Ammon's horn (tissue), 1 donor: ENCODE measurements at places on chromosomes 5 and 9.

GRCh38 chr9:1201262-1201661 lies 151.1 kb downstream of the DMRT2 start:
- DNase-seq = no peak

DNA sequence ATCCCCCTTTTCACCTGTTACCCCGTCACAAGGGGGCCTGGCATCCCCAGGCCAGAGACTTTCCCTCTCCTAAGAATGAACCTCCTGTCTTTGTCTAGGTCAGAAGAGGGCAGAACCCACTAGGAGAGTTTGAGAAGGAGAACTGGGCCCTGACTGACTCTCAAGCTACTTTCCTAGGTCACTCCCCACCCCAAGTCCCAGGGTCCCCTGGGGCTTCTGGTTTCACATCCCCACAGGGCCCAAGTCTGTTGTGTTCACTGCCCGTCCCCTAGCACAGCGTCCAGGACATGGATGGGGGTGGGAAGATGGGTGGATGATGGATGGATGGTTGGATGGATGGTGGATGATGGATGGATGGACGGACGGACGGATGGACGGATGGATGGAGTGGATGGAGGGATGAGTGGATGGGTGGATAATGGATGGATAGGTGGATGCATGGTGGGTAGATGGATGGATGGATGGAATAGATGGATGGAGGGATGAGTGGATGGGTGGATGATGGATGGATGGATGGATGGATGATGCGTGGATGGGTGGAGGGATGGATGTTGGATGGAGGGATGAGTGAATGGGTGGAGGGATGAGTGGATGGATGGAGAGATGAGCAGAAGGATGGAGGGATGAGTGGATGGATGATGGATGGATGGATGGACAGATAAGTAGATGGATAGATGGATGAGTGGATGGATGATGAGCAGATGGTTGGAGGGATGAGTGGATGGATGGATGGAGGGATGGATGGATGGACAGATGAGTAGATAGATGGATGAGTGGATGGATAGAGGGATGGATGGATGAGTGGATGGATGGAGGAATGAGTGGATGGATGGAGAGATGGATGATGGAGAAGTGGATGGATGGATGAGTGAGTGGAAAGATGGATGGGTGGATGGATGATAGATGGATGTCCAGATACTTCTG lies 50.6 kb downstream of the KCNT1 start:
- no peak for DNase-seq

- no peak for DNase-seq
Measured at GRCh38 chr5:85990998-85991397, 626.7 kb upstream of the COX7C start.

GRCh38 chr5:126339215-126339805 lies 83.9 kb upstream of the GRAMD2B start:
- DNase-seq = peak; percentile 82

- no peak for DNase-seq
Measured at GRCh38 chr5:169838688-169839087, 141.6 kb downstream of the INSYN2B start.

DNA sequence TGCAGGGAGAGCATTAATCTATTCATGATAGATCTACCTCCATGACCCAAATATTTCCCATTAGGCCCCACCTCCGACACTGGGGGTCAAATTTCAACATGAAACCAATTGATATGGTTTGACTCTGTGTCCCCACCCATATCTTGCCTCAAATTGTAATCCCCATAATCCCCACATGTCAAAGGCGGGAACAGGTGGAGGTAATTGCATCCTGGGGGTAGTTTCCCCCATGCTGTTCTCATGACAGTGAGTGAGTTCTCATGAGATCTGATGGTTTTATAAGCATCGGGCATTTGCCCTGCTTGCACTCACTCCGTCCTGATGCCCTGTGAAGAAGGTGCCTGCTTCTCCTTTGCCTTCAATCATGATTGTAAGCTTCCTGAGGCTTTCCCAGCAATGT lies 153.5 kb downstream of the SV2C start:
- DNase-seq = no peak

- DNase-seq = no peak
Measured at GRCh38 chr9:38682713-38683112, 37.2 kb downstream of the FAM240B start.

- no peak for DNase-seq
Measured at GRCh38 chr9:26261503-26262330, 583.5 kb upstream of the TUSC1 start.

DNA sequence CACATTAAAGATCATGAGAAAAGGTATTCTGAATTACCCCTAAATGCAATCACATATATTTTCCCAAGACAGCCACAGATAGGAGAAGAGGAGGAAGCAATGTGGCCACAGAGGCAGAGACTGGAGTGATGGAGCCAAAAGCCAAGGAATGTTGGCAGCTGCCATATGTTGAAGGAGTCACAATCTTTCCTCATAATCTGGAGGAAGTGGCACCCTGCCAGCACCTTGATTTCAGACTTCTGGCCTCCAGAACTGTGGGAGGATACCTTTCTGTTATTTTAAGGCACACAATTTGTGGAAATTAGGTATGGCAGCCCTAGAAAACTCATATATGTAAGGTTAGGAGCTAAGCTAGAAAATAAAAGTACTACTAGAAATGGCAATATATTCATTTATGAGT lies 139.9 kb upstream of the GAS1 start:
- no peak for DNase-seq

- DNase-seq = no peak
Measured at GRCh38 chr5:141908796-141909195, 14.9 kb upstream of the DELE1 start.

DNA sequence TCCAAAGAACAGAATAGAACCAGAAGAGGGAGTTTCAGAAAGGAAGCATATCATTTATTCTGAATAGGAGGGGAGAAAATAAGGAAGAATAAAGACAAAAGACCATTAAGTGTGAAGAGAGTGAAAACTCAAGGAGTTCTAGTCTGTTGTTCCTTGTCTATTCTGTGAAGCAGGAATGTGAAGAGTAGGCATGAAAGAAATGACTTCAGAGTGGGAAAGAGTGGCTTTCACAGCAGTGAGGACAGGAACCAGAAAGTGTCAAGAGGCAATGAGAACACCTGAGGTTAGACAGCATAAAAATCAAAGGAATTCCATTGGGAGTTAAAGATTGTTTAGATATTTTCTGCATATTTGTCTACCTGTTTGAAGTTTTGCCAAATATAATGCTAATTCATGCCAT lies 768.8 kb upstream of the GRAMD2B start:
- DNase-seq = no peak

DNA sequence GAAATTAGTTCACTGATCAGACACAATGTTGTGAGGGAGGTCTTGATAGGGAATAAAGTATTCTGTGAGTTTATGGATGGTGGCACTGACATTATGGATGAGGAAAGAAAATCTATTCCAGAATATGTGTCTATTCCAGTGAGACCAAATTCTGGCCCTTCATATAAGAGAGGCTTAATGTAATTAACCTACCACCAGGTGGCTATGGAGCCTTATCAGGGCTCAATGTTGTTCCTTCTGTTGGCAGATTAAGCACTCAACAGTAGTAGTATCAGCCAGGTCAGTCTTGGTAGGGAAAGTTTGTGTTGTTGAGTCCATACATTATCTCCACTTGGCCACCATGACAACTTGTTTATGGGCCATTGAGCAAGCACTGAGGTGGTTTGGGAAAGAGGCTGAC lies 41.7 kb upstream of the BARX1 start:
- no peak for DNase-seq

- DNase-seq = no peak
Measured at GRCh38 chr5:68139611-68140441, 75.7 kb upstream of the PIK3R1 start.

GRCh38 chr9:127214421-127215267 lies 49.9 kb upstream of the GARNL3 start:
- peak; percentile 27 for DNase-seq

DNA sequence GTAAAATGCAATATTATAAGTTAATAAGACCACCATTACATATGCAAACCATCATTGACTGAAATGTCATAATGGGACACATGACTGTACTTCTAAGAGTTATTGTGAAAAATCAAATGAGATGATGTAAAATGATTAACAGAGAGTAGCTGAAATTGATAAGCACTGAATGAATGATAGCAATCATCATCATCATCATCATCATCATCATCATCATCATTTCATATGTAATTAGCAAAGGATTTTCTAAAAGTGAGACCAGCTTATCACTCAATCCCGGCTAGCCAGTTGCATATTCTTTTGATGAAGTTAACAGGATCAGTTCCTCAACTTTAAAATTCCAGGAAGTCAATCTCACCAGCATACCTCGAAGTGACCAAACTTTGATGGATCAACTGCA lies 650.3 kb upstream of the KLF4 start:
- no peak for DNase-seq

DNA sequence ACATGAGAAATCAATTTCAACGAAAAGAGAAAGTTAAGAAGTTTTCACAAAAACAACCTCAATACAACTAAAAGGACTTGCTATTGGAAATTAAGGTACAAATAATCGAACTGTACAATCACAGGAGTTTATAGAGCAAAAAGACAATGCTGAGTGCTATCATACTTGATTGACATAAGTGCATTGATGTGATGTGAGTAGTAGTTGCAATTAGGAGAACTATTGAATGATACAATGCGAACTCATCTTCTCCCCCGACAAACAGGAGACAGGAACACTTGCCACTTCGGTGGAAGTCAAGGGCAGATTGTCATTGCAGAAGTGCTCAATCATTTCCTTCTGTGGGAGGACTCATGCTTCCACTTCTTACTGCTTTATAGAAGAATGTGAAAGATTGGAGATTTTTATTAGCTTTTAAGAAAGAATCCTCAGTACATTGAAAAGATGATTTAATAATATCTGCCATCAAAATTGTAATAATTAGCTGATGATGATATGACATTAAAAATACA lies 276.6 kb upstream of the MPDZ start:
- no peak for DNase-seq

GRCh38 chr9:76459694-76460635 lies 983 bp downstream of the GCNT1 start:
- DNase-seq = peak; percentile 43

- peak; percentile 63 for DNase-seq
Measured at GRCh38 chr5:149381986-149382338, 2.9 kb upstream of the IL17B start.

DNA sequence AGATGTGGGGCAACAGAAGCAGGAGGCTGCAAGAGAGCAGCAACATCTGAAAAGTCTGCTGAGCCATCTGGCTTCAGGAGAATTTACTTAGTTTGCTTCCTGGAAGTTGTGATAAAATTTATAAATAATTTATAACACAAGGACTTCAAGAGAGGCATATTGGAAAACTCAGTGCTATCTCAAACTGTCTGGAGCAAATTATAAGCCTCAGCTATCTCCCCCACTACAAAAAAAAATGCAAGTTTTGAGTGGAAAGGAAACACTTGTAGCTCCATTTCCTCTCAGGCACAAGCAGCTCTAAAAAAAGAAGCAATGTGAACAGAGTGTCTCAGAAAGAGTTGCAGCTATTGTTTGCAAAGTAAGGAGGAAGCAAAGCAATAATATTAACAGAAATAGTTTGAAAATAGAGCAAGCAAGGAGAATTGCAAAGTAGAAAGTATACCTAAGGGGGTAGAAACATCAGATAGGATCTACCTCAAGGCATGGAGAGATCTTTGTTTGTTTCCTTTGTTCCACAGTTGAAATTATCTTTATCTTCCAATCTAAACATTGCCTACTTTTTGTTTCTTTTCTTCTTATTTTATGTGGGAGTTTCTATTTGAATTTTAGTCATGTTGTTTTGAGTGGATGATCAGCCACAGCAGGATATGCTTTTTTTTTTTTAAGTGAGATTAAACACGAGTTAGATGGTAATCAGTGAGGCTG lies 55.9 kb upstream of the IL6ST start:
- peak; percentile 45 for DNase-seq

DNA sequence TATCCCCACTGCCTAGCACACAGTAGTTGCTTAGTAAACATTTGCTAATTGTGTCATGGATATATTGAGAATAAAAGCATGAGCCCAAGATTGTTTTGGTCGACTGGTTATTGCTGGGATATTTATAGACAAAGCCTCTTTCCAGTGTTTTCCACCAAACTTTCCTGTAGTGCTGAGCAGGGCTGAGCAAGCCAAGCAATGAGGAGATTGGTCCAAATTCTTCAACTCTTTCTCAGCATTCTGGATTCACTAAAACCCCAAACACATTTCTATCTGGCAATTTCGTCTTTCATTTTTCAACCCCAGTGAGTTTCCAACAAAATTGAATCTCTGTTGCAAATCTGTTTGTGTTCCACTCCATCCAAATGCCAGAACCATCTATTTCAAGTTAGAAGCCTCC lies 31.9 kb upstream of the TARS1 start:
- no peak for DNase-seq

DNA sequence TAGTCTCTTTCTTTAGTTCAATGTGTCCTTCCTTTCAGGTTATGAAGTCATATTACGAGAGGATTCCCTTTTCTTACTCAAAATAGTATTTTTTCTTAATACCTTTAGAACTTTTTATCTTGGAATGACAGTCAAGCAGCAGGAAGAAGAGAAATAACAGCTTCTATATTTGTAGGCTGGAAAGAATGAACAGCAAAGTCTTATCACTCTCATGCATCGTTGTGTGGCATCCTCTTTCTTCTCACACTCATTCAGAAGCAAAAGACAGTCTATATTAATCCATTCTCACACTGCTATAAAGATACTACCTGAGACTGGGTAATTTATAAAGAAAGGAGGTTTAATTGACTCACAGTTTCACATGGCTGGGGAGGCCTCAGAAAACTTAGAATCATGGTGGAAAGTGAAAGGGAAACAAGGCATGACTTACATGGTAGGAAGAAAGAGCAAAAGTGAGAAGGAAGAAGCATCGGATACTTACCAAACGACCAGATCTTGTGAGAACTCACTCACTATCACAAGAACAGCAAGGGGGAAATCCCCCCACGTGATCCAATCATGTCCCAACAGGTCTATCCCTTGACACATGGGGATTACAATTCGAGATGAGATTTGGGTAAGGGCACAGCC lies 1646.1 kb upstream of the CDH6 start:
- DNase-seq = no peak

DNA sequence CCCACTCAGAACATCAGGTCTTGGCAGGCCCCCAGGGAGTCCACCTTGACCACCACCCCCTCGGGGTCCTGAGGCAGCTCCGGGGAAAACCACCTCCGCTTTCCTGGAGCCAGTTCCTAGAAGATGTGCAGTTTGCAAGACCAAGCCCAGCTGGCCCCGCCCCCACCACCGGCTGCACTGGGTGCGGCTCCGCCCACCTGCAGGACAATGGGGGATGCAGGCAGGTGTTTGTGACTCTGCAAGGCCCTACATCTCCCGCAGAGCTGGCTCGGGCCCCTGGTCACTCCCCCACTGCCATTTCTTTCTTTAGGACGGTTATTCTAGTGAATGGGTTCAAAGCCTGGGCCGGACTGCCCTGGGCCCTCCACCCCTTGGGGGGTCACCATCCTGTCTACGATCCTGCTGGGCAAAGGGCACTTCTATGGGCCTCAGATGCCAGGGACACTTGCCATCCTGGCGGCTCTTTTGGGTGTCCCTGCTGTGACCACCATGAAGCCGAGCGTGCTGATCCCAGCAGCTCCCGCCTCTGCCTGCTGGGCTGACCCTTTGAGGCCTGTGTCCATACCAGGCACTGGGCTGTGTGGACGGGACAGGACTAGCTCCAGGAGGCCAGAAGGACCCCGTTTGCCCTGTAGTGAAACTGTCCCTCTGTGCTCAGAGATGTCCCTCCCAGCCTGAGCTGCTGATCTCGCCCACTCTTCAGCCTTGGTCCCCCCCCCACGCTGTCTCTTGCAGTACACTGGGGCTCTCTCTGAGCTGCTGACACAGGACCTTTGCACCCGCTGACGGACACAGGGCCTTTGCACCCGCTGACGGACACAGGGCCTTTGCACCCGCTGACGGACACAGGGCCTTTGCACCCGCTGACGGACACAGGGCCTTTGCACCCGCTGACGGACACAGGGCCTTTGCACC lies 5.9 kb upstream of the NACC2 start:
- no peak for DNase-seq
